ENCODE measurements at places on chromosomes 13 and 19.

GRCh38 chr13:113744197-113745000 is 14.6 kb upstream of the TMEM255B start:
- no peak for DNase-seq

- no peak for DNase-seq
Measured at GRCh38 chr13:41515491-41516139, 58.3 kb downstream of the RGCC start.

- peak; percentile 98 for DNase-seq
Measured at GRCh38 chr19:39833464-39834286, at the start of gene DYRK1B. Gene DYRK1B, minus strand, starts transcription at chr19:39834162. Its CDS starts 2,295 bp downstream, at chr19:39831867.

- peak; percentile 31 for DNase-seq
Measured at GRCh38 chr19:57171551-57172081, 4.3 kb upstream of the DUXA start.

DNA sequence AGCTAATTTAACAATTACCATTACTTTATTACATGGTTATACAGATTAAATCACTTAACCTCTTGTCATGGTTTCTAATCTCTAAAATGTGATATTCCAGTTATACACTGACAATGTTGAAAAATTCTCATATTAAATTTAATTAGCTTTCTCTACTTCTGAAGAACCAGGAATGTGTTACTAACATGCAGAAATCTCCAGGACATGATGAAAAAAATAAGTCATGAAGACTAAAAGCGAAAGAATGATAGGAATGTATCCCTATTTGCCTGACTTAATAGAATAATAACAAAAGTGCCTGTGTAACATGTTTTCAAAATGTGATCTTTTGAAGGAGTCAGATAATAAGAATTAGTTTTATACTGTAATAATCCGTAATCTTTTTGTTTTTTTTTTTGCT is 2823.7 kb upstream of the PCDH20 start:
- no peak for DNase-seq

GRCh38 chr13:99797691-99798090 is 173.9 kb downstream of the ZIC5 start:
- DNase-seq, result no peak
